NCI-H187 (cell line): ENCODE measurements at places on chromosomes 7 and 10.

GRCh38 chr7:55052741-55053427 lies 34.1 kb downstream of the EGFR start:
- DNase-seq = no peak

DNA sequence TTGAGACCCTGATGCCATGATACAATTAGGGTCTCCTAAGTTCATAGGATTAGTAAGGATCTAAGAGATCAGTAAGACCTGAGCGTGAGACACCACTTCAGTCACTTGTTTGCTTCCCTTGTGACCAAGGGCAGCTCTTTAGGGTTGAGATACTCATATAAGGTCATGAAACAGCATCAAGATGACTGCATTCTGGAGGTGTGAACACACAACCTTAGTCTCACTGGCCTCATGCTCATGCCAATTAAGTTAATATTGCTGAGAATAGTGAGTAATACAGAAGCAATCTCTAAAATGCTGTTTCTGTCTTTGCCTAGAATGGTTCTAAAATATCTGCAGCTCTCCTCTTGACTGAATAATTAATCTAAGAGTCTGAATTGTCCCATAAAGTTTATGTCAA lies 39.6 kb upstream of the KLHL7 start:
- DNase-seq = no peak

GRCh38 chr10:28248092-28248491 lies 54.8 kb downstream of the MPP7 start:
- DNase-seq = no peak

DNA sequence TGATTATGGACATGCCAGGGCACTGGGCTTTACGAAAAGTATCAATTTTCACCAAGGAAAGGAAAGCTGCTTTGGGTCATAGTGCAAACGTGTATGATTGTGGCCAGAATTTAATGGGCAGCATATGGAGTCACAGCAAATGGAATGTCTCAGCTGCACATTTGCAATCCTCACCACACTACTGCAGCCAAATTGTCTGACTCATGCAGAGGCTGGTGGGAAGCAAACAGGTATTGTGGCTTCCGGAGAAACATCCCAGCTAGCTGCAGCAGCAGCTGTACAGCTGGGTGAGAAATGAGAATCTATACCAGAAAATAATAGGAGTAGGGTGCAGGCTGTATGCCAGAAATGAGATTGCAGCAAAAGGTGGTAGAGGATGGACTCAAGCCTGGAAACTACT lies 374.7 kb upstream of the VWC2 start:
- no peak for DNase-seq

GRCh38 chr7:2420216-2420933 lies 17.0 kb downstream of the CHST12 start:
- no peak for DNase-seq

DNA sequence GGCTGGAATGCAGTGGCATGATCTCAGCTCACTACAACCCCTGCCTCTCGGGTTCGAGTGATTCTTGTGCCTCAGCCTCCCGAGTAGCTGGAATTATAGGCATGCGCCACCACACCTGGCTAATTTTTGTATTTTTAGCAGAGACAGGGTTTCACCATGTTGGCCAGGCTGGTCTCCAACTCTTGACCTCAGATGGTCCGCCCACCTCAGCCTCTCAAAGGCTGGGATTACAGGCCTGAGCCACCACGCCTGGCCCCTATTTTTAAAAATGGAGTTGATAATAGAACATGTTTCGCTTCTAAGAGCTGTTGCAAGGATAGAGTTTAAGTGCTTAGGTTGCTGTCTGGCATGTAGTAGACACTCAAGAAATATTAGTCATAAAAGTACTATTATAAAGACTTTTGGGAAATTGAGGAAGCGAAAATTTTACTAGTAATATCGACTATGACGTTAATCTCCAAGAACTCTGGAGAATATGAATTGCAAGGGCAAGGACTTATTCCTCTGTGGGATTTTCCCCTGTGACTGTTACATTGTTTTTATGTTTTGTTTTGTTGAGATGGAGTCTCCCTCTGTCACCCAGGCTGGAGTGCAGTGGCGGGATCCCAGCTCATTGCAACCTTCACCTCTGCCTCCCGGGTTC lies 7.9 kb downstream of the GTF2I start:
- no peak for DNase-seq

GRCh38 chr7:20301311-20301939 lies 29.3 kb upstream of the ITGB8 start:
- no peak for DNase-seq

- no peak for DNase-seq
These were observed 16.8 kb upstream of the CRTAC1 start for GRCh38 chr10:98047009-98047741.

- no peak for DNase-seq
These were observed 442.0 kb downstream of the MDFIC start for GRCh38 chr7:115363916-115364315.

- DNase-seq = no peak
These were observed 438.3 kb downstream of the DNAJB6 start for GRCh38 chr7:157775021-157775559.

GRCh38 chr7:23472956-23473843 lies 2.9 kb upstream of the IGF2BP3 start:
- no peak for DNase-seq

GRCh38 chr7:102979670-102980069 lies 66.9 kb downstream of the LRRC17 start:
- no peak for DNase-seq

GRCh38 chr7:38223306-38223705 lies 45.3 kb downstream of the STARD3NL start:
- no peak for DNase-seq

DNA sequence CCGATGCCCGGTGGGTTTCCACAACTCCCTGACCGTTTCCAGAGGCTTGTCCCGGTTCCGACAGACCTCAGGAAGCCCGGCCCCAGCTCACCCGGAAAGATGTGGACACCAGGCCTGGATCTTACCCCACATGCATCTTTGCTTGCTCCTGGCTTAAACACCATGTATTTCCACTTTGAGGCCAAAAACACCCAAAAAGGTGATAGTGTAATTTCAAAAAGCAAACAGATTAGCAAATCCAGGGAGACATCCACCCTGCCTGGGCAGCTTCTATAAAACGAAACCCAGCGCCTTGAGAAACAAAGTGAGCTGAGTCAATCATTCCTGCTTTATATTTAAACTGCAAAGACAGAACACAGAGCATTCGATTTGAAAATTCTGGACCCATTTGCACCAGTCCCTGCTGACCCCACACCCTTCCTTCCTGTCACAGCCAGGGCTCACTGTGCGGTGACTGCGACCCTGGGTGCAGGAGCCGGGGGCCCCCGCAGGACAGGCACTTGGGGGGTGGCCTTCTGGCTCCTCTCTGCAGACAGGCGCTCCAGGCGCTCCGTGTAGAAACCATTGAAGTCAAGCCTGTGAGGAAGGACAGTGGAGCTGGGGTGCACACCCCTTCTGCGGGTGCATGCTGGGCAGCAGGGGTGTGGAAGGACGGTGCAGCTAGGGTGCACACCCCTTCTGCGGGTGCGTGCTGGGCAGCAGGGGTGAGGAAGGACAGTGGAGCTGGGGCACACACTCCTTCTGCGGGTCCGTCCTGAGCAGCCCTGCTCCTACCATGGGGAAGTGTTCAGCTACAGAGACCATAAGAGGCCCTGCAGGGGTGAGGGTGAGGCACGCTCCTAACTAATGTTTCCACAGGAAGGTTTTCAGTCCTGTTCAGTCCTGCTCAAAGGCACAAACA lies 2.9 kb upstream of the ADAM8 start:
- no peak for DNase-seq

- no peak for DNase-seq
These were observed 2.2 kb downstream of the HOXA5 start for GRCh38 chr7:27141137-27141922.

GRCh38 chr10:123530166-123530870 lies 135.8 kb upstream of the GPR26 start:
- DNase-seq = no peak

- no peak for DNase-seq
These were observed 121.5 kb downstream of the TWIST1 start for GRCh38 chr7:18995811-18996426.

- no peak for DNase-seq
These were observed 40.7 kb downstream of the TBC1D12 start for GRCh38 chr10:94443047-94443446.

GRCh38 chr7:44212581-44213184 lies 11.9 kb downstream of the YKT6 start:
- DNase-seq = no peak

- no peak for DNase-seq
These were observed 29.1 kb downstream of the RHEB start for GRCh38 chr7:151490456-151491105.

DNA sequence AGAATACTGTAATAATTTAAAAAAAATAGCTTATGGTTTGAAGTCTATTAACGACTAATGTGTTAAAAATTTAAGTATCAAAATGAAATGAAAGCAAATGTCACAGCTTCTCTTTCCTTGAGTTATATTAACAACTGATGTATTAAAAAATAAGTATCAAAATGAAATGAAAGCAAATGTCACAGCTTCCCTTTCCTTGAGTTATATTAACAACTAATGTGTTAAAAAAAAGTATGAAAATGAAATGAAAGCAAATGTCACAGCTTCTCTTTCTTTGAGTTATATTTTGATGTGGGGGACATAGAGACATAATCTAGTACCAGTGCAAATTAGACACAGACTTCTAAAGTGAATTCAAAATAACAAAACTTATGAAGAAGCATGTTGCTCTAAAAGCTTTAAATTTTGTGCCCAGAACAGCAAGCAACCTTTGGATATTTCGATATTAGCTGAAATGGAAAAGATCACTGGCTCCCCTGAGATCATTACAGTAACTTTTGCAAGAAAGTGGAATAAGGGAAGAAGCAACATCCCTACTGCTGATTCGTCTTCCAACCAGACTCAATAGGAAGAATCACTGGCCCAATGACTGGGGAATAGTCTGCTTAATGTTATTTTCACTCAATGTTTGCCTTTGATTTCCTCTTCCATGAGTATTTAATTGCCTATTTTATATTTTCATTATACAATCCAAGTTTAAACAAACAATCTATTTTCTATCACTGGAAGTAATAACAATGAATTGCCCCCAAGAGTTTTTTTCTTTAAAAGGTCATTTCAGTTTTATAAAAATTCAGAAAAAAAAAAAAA lies 8.0 kb downstream of the SKAP2 start:
- no peak for DNase-seq

DNA sequence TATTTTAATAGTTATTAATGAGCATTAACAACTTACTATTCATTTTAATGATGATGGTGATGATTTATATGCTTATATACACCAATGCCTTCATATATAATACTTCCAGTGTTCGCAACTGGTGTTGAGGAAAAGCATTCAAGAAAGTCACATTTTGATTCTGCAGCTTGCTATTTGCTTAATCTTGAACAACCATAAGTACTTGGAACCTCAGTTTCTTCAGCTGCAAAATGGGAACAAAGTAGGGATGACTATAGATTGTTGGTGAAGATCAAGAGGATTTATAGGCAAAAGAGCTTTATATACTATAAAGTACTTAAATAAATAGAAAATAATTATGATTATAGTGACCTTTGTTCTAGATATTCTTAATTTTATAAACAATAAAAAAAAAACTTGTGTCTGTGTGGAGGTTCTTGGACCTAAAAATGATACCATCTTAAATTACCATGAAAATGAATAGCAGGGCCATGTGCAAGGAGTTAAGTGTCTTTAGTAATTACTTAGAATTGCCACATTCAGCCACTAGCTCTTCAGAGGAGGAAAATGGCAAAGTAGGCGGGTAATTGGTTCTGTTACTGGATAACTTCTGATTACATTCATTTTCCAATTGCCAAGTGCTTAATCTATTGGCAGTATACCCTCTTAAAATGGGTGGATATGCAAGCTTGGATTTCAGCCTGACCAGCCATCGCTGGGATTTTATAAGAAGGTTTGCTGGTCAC lies 4.5 kb downstream of the ARID5B start:
- DNase-seq = no peak

- DNase-seq = no peak
These were observed 27.7 kb upstream of the VIPR2 start for GRCh38 chr7:159172400-159172799.

DNA sequence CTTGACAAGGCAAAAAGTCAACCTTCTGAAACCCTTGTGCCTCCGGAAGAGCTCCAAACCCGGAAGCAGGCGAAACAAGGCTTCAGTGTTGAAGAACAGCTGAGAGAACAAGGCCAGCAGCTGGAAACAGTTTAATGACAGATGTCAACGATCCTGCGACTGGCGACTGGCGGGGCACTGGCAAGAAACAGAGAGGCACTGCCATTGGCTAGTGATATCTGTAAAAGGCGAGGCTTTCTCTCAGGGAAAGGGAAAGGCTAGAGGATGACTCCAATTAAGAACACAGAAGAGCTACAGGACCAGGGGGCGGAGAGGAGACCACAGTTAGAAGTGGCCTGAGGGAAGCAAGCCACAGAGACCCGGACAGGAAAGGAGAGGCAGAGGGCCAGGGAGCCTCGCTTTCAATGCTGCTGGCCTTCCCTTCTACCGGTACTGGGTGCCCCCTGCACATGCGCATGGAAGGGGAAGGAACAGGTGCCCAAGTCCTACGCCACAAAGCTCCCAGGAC lies 19.4 kb downstream of the ITGB1 start:
- DNase-seq = no peak

DNA sequence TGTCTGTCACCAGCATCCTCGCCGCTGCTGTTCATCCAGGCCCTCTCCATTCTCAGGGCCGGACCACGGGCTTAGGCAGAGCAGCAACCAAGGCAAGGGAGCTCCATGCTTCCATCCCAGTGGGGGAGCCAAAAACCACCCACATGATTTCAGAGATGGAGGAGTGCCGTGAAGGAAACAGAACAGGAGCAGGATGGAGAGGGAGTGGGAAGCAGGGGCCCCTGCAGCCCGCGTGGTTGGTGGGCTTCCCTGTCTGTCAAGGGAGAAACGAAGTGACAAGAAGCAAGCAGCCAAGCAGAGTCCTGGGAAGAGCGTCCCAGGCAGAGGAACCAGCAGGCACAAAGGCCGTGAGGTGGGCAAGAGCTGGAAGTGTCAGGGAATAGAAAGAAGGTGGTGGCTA lies 95.7 kb downstream of the SLIT1 start:
- no peak for DNase-seq

- no peak for DNase-seq
These were observed 16.6 kb downstream of the POLR1F start for GRCh38 chr7:19692111-19692828.

DNA sequence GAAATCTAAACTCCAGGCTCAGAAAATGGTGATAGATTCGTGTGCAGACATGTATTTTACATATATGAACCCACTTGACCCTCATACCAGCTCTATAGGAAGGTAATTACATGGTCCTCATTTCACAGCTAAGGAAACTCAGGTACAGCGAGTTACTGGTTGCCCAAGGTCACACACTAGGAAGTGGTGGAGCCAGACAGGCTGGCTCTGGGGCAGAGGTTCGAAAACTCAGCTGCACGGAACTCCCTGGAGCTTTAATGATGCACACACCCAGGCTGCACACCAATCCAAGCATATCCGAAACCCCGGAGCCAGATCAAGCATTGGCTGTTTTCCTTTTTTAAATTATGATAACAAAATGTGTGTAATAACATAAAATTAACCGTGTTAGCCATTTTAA lies 172.4 kb downstream of the COBL start:
- DNase-seq = no peak

DNA sequence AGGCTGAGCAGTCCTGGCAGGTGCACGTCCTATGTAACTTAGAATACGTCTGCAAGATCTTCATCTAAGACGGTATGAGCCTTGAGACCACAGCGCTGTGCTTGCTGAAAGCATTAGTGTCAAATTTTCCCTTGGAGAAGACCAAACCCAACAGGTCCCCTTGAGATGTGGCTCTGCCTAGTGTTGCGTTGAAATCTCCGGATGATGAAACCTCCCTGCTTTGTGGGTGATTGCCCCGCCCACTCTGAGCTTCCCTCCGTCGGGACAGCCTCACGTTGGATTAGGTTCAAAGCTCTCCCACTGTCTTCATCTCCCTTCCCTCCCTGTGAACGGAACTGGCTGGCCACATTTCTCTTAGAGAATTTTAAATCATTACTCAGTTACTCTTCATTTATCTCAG lies 102.0 kb downstream of the ADARB2 start:
- no peak for DNase-seq
